ENCODE measurements at places on chromosomes 7 and 10. TPM values are rescaled to one million over a fixed set of nuclear protein-coding genes. Genes with fewer than 3 reads are reported as not detected.

The ZDHHC4 gene
- 50.3 TPM for total RNA-seq

The SHH gene
- total RNA-seq = 0.43 TPM

The ADRB1 gene
- total RNA-seq = 1.4 TPM

The HOXA1 gene
- 3.0 TPM for total RNA-seq

The PRRT4 gene
- total RNA-seq = 0.26 TPM

The CAMK2G gene
- total RNA-seq = 17.5 TPM

The EXOC6 gene
- total RNA-seq = 26.7 TPM

Data from A549 treated with Hydrocortisone at 1 μM for 4 hours (cell line).